ENCODE measurements at places on chromosomes 5 and 9.

DNA sequence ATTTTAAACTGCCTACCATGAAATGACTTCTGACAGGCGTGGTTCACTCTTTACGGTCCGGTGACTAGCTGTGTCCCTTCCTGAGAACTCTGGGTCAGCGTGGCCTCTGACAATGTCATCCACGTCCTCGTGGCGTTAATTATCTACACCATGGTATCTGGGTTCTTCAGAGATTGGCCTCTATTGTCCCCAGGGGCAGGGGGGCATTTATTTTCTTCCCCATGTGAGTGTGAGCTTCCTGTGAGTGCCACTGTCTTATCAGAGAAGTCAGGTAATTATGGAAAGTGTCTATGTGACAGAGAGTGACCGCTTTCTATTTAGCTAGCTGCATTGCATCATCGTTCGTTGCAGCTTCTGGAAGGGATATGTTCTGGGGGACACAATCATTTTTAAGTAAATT, 77.2 kb downstream of the FBXL7 start:
- no peak for DNase-seq

GRCh38 chr9:33375238-33375840, 27.0 kb downstream of the AQP7 start:
- DNase-seq, result no peak

GRCh38 chr9:16039988-16040761, 487.3 kb downstream of the CCDC171 start:
- DNase-seq, result no peak

DNA sequence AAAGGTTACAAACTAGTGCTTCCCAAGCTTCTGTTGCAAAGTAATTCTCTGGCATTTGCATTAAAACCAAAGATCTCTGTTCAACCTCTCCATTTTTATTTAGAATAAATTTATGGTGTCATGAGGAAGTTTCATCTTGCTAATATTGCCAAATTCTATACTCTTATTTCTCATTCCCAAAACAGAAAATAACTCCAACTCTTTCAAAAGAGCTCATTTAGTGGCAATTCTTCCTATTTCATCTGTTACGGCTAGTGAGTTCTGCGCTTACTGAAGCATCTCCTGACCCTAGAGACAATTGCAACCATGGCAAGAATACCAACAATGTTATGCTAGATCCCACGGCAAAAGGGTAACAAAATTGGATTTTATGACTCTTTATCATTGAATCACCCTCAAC, 97.0 kb downstream of the HINT1 start:
- no peak for DNase-seq

DNA sequence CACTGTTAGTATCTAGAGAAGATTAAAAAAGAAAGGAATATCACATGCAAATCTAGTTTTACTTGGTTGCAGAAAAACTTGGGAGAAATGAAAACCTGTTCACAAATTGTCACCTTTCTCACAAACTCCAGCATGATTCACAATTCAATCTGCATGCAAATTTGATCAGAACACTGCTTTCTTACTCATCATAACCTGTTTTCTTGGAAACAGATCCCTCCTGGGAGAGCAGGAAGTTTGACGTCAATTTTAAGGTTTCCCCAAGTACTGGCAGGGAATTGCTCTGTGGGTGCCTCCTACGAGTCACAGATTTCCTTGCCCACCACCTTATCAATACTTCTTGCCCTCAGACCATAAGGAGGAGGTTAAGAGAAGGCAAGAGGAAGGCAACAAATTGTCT, 30.2 kb upstream of the HTR4 start:
- DNase-seq, result no peak

DNA sequence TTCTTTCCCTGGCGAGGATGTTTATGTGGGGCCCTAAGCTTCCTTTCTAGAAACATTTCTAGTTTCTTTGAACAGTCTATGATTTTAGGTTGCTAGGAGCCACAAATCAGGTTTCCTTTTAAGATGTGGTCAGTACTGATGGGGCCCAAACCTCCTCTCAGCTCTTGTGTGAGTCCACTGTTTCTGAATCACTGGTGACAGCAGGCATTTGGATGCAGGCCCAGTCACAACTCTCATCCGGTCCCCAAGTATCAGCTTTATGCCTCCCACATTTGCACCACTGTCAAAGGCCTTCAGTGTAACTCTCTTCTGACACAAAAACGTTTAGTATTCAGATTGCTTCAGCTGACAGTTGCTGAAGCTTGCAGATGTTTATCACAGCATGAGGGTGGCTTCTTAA, 7.8 kb downstream of the DMRT2 start:
- DNase-seq, result no peak

- no peak for DNase-seq
Observed at GRCh38 chr5:42626462-42626861, 130.2 kb upstream of the CCDC152 start.

DNA sequence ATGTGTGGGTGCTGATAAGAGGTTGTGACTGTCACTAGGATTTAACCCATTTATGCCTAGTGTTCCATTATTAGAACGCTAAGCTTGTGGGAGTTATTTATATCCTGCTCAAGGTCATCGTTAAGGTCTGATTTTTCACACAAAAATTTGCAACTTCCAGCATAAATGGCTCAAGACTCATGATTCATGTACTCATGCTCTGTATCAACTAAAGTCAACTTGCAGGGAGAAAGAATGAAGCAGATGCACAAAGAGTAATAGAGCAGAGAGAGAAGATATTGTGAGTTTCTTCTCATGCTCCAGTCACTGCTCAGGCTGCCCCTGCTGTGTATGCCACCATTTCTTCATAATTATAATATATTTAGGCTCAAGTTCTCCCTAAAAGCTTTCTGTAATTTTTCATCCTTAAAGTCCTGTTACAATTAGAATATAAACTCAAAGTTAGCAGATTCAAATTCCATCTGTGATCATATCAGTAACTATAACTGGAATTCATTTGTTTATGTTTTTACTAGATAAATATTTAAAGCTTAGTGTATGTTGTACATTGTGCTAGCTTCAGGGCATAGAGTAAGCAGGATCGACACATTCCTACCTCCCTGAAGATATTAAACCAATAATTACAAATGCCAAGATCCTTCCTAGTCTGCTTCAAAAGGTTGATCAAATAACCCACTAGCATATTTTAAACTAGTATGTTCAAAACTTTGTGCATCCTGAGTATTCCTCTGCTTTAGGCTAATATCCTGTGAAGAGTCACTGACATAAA, 136.7 kb downstream of the NUDT12 start:
- no peak for DNase-seq

GRCh38 chr5:32687499-32687831, 23.7 kb upstream of the NPR3 start:
- DNase-seq, result no peak

GRCh38 chr5:177232358-177232757, 71.2 kb downstream of the RAB24 start:
- DNase-seq, result no peak

DNA sequence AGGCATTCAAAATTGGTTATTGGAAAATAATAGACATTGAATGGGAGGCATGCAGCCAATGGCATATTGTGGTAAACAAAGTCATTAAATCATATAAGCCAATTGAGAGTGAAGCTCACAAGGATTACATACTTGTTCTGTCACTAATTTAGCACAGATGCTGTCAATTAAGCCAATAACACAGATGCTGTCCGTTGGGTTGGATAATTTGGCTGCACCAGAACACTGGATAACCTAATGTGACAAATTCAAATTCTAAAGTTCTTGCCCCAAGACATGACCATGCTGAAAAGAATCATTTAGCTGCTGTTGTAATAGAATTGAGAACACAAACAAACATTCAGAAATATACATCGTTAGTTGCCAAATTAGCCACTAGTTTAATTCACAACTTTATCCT, 1796.4 kb downstream of the EFNA5 start:
- no peak for DNase-seq

DNA sequence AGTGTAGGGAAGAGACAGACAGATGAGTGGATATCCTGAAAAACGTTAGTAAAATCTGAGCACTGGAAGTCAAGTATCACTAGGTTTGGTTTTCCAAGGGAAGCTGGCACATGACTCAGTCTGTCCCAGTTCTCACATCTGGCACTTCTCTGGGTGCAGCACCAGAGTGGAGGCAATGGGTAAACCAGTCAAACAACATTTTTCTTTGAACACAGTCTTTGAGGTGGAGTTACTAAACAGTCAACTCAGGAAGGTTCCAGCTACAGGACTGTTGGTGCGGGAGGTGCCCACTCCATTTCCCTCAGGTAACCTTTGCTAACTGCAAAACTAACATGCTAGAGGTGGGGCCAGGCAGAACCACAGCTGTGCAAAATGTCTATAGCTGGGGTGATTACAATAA, 301.4 kb upstream of the RFX3 start:
- no peak for DNase-seq

DNA sequence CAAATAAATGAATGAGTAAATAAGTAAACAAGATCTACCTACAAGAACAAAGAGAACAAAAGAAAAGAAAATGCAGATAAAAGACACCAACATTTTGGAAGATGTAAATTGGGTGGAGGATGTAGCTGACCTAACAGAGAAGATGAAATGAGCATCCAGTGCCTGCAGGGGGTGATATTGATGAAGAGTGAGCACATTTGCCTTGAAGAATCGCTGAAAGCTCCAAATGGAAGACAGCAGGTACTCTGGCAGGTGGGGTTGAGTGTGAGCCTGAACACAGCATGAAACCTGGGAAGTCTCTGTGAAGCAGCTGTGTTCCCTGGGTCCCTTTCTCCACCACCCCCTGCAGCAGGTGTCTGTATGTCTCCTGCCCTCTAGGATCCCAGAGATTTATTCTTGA, 125.6 kb downstream of the NXNL2 start:
- DNase-seq, result no peak

GRCh38 chr9:84811751-84812074, 142.2 kb downstream of the NTRK2 start:
- DNase-seq, result no peak

GRCh38 chr9:216866-217265, 2.2 kb downstream of the DOCK8 start:
- DNase-seq, result no peak

- no peak for DNase-seq
Observed at GRCh38 chr5:131609774-131610173, 25.3 kb downstream of the RAPGEF6 start.

GRCh38 chr5:69271376-69271775, 36.7 kb downstream of the CDK7 start:
- DNase-seq, result no peak

DNA sequence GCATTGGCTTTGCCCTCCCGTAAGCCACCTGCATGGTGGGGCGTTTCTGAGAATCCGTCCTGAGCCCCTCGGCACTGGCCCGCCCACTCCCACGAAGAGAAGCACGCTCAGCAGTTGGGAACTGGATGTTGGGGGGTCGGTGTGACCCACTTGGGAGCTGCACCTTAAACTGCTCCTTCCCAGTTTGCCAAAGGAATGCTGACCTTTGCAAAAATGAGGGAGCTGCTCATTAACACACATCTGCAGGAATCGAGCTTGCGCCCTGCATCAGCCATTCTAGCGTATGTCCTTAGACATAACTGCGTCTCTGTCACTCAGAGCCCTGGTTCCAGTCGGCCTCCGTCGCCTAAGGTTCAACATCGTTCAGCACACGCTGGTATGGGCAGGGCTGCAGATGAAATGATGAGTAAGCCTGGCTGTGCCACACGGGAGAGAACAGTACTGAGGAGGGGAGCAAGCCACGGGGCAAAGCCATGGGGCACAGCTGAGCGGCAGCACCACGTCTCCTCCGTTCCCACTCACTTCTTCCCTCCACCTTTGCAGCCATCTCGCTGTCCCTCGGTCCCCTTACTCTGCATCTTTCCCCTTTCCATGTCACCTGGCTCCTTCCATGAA, 28.8 kb upstream of the NCS1 start:
- no peak for DNase-seq

DNA sequence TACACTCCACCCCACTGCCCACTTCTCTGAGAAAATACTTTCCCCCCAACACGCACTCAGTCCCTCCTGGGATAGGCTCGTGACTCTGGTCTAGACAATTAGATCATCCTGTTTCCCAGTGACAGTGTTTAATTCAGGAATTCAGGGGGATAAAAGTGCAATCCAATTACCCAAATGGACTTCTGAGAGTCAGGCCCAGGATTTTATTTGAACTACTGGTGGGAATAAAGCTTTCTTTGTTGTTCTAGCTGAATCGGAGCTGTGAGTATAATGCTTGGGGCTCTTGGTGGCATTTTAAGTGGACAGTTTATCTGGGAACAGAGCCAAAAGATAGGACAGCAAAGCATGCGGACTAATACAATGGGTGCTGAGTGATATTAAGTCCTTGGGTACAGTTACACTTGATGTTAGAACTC, 683.3 kb downstream of the MAT2B start:
- peak; percentile 5 for DNase-seq

DNA sequence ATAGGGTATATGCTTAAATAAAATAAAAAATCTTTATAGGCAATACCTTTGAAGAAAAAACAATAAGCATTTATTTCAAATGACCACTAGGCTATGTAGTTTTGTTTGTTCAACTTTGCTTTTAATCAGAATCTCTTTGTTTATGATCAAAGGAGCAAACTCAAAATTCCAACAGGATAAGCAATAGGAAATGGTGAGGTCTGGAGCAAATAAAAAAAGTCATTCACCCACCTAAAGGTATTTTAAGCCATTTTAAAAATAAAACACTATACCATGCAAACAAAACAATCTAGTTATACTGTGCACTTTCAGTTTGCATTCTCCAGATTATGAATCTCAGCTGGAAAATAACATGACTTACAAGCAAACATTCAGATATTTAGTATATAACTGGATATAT, 35.3 kb upstream of the CYFIP2 start:
- no peak for DNase-seq

- DNase-seq, result no peak
Observed at GRCh38 chr5:405421-405820, 37.6 kb upstream of the EXOC3 start.

DNA sequence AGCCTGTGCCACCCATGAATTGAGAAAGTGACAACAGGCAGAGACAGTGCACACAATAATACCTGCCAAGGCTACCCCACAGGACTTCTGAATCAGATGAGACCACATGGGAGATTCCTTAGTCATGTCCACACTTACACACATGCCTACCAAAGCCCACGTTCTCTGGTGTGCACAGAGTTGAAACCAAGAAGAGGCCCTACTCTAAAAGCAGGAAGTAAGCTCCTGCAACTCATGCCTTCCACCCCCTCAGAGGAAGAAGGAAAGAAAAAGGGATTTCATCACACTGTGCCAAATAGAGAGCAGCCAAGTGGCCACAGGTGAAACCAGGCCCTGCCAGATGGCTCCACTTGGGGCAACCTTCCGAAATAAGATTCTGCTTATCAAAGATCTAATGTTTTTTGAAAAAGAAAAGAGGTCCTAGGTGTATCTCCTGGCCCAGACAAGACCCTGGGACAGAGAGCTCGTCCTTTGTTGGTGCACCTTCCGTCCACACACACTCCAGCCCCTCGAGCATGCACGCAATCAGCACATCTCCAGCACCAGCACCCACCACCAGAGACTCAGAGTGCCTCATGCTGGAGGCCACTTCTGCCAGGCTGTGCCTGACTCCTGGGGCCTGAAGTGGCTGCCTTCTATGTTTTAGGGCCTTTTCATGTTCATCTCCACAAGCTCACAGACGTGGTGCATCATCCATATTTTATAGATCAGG, 114.6 kb upstream of the SPOCK1 start:
- DNase-seq, result no peak

- DNase-seq, result no peak
Observed at GRCh38 chr9:77729177-77729576, 81.1 kb upstream of the GNA14 start.

- no peak for DNase-seq
Observed at GRCh38 chr5:2594701-2595100, 156.8 kb downstream of the IRX2 start.

GRCh38 chr5:156947925-156948324, 15.1 kb downstream of the TIMD4 start:
- no peak for DNase-seq

- no peak for DNase-seq
Observed at GRCh38 chr5:78504704-78505677, 143.6 kb downstream of the LHFPL2 start.

Data from HuH-7 (cell line).